ENCODE measurements at places on chromosomes 1 and 21. TPM values are rescaled to one million over a fixed set of nuclear protein-coding genes. Genes with fewer than 3 reads are reported as not detected.

The CATSPERE gene
- 2.6 TPM for polyA plus RNA-seq

The GOLT1A gene
- polyA plus RNA-seq = 4.1 TPM

- no peak for DNase-seq
Measured at GRCh38 chr1:186303911-186304310, 71.1 kb downstream of the TPR start.

GRCh38 chr1:21677168-21677567, 8.0 kb upstream of the RAP1GAP start:
- DNase-seq = no peak

GRCh38 chr1:237542525-237543418, 347.9 kb downstream of the ZP4 start:
- DNase-seq = no peak

The ZNF695 gene
- 5.5 TPM for polyA plus RNA-seq
